ENCODE measurements at places on chromosomes 2 and 18.

DNA sequence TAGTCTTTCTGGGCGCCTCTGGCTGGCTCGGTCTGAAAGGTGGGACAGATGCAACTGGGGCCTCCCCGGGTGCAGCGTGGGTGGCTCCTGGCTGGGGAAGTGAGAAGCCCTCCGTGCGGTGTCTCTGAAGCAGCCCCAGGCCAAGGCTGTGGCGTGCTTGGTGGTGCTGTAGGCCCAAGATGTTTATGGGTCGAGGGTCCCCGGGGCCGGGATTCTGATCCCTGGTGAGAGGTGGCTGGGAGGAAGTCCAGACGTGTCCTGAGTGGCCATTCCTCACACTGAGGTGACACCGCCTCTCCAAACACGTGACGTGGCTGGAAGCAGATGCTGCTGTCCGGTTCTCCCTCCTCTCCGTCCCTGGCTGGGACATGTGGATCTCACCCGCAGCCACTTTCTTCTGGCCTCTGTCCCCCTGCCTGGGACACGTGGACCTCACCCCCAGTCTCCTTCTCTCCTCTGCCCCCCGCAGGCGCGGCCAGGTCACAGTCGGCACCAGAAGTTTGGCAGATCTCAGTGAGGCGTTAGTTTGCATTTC is 12.6 kb downstream of the RTP5 start:
- no peak for DNase-seq

DNA sequence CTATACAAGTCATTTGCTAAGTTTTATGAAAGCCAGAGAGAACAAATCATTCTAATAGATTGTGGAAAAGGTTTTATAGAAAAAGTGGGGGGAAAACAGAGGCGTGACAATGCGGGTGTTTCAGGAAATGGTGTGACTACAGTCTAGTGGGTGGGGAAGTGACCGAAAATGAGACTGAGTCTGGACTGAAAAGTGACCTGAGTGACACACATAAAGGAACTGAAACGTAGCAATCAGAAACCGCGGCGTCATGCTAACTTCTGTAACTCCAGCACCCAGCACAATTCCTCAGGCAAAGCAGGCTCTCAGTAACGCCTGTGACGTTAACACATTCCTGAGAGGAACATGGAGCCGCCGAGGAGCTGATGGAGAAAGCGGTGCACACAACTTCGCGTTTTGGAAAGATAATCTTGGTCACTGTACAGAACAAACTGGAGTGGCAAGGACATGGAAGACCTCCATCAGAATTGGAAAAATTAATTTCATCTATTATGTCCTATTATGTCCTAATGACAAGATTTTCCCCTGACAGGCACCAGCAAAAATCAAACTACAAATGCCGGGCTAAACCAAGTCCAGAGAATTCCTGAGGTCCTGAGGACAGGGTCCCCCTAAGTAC is 1.4 kb upstream of the CD226 start:
- DNase-seq = no peak

GRCh38 chr2:205984381-205984780 is 101.6 kb downstream of the INO80D start:
- no peak for DNase-seq

DNA sequence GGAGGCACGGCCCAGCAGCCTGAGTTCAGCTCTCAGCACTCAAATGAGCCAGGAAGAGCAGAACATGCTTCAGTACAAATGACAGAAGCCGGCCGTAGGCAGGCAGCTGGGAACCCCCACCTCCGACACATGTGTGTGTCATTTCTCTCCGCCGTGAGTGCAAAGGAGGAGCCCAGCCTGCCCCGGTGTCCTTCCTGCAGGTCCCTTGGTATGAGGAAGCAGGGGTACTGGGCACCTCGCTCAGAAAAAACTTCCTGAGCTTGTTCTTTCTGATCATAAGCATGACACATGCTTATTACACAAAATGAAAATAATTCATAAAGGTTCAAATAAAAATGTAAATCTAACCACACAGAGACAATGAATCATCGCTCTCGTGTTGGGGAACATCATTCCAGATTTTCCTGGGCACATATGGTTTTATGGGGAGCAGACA is 35.3 kb downstream of the KCNF1 start:
- DNase-seq = no peak

GRCh38 chr2:178542161-178542560 is 61.9 kb downstream of the PLEKHA3 start:
- no peak for DNase-seq

DNA sequence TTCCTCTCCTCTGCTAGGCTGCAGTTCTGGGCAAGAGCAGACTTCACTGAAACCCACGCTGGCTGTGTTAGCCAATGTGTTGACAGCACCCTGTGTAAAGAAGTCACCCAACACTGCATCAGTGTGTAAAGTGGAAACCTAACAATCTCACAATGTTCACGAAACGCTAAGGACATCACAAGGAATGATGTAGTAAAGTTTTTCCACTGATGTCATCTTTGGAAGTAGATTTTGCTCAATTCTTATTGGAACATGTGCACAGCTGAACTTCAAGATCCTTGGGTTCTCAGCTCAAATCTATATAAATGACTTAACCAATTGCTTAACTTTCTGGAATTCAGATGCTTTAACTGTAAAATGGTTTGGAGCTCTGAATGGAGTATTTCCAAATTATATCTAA is 1112.5 kb downstream of the TSN start:
- no peak for DNase-seq

DNA sequence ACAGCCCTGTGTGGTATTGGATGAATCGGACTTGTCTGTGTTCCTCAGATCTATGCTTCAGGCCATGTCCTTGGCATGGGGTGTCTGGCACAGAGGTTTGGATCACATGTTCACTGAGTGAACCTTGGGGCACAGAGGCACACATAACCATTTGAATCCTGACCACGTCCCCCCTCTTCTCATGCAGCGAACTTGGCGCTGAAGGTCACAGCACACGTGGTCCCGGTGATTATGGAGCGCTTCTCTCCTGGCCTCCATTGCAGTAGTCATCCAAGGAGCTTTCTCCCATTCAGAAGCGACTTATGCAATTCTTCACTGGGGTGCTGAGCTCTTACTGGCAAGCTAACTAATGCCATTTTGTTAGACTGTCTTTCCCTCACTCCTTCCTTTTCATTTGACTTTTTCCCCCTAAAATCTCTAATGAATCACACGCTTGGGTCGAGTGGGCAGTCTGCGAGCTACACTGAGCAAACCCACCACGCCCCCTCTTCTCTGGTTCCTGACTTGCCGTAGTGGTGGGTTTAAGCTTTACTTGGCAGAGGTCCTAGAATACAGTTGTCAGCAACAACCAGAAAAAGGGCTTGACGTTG is 59.4 kb downstream of the KCNG2 start:
- no peak for DNase-seq

GRCh38 chr2:215793747-215794595 is 219.4 kb downstream of the MREG start:
- DNase-seq = no peak

DNA sequence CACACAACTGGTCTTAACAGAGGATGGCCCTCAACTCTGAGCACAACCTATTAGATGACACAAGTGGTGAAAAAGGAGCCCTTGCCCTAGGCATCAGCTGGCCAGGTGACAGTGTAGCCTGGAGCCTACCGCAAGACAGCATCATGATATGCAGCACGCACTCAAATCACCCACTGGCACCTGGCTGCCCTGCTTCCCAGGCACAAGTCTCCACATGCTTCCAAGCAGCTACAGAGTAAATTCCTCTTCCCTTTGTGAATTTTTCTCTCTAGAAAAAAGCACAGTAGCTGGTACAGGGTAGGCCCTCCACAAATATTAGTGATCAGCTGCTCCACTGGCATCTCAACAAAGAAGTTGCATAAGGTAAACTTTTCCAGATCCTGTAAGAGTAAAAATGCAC is 6.0 kb downstream of the FBXO15 start:
- no peak for DNase-seq

GRCh38 chr18:31278609-31279071 is 39.3 kb upstream of the DSG1 start:
- no peak for DNase-seq

GRCh38 chr2:144479138-144479537 is 40.8 kb downstream of the ZEB2 start:
- no peak for DNase-seq

GRCh38 chr18:37385846-37386778 is 179.5 kb downstream of the CELF4 start:
- DNase-seq = no peak

- no peak for DNase-seq
Measured at GRCh38 chr18:10147752-10148151, 233.9 kb downstream of the VAPA start.

Data from stimulated activated CD8-positive, alpha-beta memory T cell treated with anti-CD3 and anti-CD28 coated beads, Interleukin-7, amount 100 ng/mL, for 1 hour (primary cell).